PC-3 (cell line): ENCODE measurements at places on chromosomes 6 and 20. TPM values are rescaled to one million over a fixed set of nuclear protein-coding genes. Genes with fewer than 3 reads are reported as not detected.

DNA sequence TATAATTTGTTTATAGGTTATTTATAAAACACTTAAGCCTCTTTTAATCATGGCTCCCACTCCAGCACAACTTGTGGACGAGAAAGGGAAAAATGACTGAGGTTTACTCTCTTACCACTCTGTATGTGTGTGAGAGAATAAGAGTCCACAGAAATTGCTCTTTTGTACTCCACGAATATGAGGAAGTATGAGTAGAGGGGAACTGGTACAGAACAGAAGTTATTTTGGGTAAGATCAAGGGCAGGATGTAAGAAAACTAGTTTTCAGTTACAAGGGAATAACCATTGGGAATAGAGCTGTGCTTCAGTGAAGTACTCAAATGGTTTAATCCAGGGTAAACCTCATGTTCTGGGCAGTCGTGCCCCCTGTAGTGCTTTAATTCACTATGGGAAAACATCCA is 72.6 kb downstream of the REV3L start:
- no peak overlapping the region for H3K27ac ChIP-seq
- no peaks in the 10 kb centered on the region for H3K4me1 ChIP-seq
- no peaks in the 10 kb centered on the region; the same call in 1 of the 2 replicates for H3K36me3 ChIP-seq
- H3K4me3 ChIP-seq, result no peak overlapping the region
- no peak for DNase-seq

- no peak overlapping the region for H3K27ac ChIP-seq
- no peak overlapping the region for H3K4me3 ChIP-seq
- H3K36me3 ChIP-seq, result no peaks in the 10 kb centered on the region
- H3K4me1 ChIP-seq, result no peaks in the 10 kb centered on the region
These were observed 257.1 kb upstream of the ZFP64 start for GRCh38 chr20:52448513-52449232.

DNA sequence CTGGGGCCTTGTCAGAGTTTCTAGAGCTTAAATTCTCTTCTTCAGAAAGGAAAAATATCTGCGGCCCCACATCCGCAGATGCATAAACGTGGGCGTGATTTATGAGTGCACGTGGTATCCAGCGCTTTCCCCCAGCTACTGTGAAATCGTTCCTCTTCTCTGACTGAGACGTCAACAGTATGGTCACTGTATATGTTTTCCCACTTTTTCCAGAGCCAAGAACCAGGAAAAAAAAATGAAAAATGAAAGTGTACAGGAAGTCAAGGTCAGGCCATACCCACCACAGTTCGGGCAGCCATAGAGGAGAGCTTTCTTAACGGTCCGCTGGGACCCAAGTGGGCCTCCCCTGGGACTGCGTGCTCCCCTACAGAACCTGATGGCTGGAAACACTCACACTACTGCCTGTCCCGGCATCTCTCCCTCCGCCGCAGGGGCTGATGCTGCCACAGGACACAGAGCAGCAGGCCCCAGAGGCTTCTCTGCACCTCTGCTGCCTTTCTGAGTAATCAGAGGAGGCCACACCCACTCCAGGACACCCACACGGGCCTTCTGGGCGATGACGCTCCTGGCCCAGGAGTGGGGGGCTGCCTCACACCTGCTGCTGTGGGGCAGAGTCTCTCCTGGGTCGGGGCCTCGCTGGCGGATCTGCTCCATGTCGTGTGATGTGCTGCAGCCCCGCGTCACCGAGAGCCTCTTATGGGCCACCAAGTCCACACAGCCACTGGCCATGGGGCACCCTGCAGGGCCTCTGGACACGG is 16.4 kb upstream of the STX16 start:
- H3K36me3 ChIP-seq, result no peaks in the 10 kb centered on the region
- no peak for DNase-seq

The CALHM4 gene
- not detected in 2 replicates for total RNA-seq

The TDRD6 gene
- 0.07 TPM in 1 of 2 replicates, not detected in the other for total RNA-seq

The LGSN gene
- not detected in 2 replicates for total RNA-seq

The ADGRB3 gene
- total RNA-seq, result 0.11 and 0.23 TPM in 2 replicates
